Mammary epithelial cell (primary cell): ENCODE measurements at places on chromosomes 5 and 9.

GRCh38 chr9:121725008-121725775 is 73.8 kb downstream of the DAB2IP start:
- peak; percentile 79 for DNase-seq

DNA sequence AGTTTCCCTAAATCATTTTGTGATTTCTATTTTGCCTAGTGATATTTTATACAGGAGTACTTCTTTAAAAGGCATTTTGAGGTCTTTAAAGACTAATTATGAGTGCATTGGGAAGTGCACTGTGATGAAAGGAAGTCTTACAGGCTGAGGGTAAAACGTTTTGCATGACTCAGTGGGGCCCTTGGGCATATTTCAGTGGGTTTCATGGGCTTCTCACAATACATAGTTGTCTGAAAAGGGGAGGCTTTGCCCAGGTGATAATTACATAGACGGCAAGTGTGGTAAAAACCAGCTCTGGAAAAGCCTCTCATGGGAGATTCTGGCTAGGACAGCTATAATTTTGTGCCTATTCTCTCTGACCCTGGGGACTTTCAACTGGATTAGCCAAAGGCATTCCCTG is 387.2 kb downstream of the ARHGEF28 start:
- peak; percentile 77 for DNase-seq

GRCh38 chr5:153551537-153552079 is 61.1 kb downstream of the GRIA1 start:
- DNase-seq, result peak; percentile 91

DNA sequence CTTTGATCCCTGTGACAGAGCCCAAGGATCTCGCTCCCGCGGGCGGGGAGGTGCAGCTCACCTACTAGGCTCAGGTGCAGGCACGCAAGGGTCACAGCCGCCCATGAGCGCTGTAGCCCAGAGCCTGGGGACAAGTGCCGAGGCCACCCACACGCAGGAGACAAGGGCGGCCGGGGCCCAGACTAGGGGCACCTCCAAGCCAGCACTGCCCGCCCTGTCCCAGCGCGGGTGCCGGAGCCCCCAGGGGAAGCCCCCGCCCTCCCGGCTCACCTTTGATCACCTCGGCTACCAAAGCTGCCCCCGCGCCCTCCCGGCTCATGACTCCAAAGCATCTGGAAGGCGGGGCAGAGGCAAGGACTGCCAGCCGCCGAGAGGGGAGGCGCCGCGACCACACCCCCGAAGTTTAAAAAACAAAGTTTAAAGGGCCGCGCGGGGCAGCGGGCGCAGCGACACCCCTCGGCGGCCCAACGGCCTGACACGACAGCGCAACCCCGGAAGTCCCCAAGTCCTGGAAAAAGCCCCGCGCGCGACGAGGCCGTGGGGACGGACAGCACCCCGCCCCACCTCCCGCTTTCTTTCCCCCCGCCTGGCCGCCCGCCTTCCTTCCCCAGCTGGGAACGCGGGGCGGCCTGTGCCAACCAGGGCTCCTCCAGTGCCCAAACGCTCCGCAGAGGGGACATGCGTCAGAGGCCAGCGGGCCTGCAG is 53.0 kb downstream of the CDC14B start:
- DNase-seq, result peak; percentile 51

GRCh38 chr9:136229096-136230065 is 16.2 kb downstream of the QSOX2 start:
- DNase-seq, result no peak

- no peak for DNase-seq
These were observed 142.1 kb downstream of the HINT1 start for GRCh38 chr5:131022811-131023497.

- DNase-seq, result peak; percentile 32
These were observed 225.7 kb upstream of the KLF9 start for GRCh38 chr9:70639853-70640814.

- peak; percentile 37 for DNase-seq
These were observed 550.9 kb downstream of the RAB3C start for GRCh38 chr5:59133764-59134261.

DNA sequence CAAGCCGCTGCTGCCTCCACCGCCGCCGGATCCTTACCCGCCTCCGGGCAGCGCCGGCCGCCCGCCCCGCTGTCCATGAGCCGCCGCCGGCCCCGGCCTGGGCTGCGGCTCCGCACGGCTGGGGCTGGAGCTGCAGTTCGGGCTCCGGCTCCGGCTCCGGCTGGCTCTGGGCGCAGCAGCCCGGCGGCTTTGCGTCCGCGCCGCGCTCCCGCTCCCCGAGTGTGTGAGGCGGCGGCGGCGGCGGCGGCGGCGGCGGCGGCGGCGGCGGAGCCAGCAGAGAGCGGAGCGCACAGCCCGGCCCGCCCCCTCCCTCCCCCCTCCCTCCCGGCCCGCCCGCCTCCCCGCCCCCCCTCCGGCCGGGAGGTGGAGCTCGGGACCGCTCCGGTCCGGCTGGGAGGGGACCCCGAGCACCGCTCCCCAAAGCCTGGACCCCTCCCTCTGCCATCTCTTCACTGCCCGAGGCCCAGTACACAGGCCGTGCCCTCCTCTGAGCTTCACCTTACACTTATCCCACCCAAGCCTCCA is at the start of gene PCDH1:
Gene PCDH1 (minus strand): TSS at position 225 of the 525 bp plus-strand sequence. CDS start 148 bp downstream, at position 77.
- peak; percentile 50 for DNase-seq

- no peak for DNase-seq
These were observed 3.4 kb upstream of the CLINT1 start for GRCh38 chr5:157862183-157862851.

DNA sequence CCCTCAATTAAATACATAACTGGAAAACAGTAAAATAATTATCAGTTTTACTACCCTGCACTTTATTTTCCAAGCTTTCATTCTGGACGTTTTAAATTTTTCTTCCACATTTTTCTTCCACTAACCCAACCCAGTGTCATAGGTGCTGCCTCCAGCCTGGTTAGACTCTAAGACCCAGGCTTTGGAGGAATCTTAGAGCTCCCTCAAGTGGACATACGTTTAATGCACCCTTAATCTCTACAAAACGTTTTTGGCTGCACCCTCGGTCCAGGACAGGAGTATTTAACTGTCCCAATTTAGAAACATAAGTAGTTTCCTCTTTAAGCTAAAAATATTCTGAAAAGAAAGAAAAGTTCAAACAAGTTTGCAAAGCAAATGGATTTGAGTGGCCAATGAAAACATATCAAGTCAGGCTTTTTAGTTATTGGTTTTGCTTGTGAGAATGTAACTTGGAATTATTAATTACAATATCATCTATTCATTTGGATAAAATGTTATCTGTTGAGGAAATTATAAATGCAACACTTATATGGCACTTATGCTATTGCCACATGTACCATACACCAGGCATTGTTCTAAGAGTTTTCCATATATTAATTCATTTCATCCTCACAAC is 38.9 kb downstream of the CDH6 start:
- DNase-seq, result peak; percentile 24

DNA sequence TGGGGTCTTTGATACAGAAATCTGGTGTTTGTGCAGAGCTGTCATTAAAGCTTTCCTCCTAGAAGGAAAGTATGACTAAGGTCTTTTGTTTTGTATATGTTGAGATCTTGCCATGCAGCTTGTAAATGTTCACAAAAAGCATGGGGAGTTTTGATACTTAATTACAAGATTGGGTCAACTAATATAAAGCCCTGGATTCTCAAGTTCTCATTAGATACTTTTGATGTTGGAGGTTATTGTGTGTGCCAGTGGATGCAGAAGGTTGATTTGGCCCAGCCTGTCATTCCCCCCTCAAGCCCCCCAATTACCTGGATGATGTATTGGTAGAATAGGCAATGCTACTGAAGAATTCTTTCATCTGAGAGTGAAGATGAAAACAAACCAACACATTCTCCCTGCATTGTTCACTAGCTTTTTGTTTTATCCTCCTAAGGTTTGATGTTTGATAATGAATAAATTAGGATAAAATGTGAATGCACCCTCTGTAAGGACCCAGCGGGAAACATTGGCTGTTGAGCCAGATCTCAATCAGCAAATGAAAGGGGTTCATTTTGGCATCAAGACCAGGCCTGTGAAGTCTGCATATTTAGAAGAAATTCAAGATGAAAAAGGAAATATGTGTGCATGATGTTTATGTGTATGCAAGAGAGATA is 61.9 kb upstream of the ADAMTS19 start:
- no peak for DNase-seq

GRCh38 chr5:69202497-69202896 is 13.1 kb downstream of the CENPH start:
- no peak for DNase-seq

DNA sequence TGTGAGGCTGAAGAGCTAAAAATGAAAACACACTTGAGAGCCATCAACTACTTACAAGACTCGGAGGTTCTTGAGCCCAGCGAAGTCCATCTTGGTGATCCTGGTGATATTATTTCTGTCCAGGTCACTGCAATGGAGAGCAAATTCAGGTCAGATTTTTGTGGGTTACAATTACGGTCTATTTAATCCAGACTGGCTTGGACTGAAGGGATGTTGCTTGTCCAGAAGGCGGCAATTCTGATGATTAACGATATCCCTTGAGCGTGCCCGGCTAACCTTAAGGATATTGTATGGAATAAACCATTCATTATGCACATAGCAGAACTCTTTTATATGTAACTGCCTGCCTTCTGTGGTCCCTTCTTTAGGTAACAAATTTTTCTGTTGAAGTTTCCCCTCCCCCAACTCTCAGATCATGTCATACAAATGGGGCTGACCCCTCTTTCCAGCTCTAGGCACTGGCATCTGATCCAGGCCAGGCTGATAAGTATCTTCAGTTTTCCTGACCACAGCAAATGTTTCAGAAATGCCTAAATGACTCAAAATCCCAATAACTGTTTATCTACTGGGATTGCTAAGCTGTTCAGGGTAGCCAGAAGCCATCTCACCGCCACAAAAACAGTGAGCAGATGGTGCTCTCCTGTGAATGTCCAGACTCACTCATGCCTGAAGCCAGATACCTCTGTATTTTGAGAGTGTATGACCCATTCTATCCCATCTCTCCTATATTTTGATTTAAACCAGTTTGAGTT is 49.4 kb downstream of the SLIT3 start:
- DNase-seq, result no peak

DNA sequence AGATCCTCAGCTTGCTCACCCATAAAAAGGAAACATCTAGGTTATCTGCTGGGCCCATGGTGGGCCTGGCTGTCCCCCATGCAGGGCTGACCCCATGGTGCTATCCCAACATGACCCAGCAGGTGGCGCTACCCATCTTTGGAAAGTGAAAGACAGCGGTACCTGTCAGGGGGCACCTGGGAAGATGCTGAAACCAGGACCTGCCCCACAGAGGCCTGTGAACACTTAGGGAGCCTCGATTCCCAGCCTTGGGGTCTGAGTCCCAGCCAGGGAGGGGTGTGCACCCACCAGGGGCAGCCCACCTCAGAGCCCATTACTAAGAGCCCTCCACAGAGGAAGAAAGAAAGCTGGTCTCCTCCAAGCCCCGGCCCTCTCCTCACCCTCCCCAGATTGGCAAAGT is 46.6 kb upstream of the IPPK start:
- peak; percentile 46 for DNase-seq

DNA sequence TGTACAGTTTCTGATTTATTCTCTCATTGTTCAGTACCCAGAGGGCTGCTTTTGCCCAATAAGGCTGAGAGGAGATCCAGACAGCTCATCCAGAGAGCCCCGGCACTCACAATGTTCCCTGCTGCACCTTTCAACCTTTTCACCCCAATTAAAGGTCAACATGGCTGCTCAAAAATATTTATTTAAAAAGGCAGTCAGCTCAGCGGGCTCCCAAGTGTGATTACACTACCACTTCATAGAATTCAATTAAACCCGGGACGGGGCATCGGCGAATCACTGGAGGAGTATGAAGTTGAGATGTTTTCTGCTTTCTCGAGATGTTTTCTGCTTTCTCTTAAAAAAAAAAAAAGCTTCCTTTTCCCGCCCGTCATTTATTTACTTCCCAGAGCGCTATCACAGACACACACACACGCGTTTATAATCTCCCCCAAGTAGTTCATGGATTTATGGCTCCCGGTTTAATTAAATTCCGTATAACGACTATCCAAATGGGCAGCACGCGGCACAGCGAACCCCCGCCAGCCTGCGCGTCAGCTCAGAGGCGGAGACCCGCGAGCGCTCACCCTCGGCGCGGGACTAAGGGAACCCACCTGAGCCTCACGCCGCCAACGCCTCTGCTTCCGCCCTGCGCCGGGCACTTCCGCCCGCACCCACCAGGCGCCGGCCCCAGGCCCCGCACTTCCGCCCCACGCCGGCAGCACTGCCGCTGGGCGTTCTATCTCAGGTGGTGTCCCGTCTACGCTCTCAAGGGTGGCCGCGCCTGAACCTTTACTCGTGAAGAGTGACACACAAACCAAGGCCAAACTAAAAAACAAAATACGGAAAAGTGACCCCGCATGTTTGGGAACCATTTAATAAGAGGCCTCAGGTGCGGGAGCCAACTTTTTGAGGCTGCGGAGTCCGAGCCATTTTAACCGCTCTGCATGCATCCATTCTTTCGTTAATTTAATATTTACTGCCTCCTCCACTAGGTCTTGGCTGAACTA is at the start of gene C5orf63:
Gene C5orf63 (minus strand): TSS at position 642 of the 986 bp plus-strand sequence. CDS start 14,507 bp downstream, outside the sequence.
- DNase-seq, result peak; percentile 28

DNA sequence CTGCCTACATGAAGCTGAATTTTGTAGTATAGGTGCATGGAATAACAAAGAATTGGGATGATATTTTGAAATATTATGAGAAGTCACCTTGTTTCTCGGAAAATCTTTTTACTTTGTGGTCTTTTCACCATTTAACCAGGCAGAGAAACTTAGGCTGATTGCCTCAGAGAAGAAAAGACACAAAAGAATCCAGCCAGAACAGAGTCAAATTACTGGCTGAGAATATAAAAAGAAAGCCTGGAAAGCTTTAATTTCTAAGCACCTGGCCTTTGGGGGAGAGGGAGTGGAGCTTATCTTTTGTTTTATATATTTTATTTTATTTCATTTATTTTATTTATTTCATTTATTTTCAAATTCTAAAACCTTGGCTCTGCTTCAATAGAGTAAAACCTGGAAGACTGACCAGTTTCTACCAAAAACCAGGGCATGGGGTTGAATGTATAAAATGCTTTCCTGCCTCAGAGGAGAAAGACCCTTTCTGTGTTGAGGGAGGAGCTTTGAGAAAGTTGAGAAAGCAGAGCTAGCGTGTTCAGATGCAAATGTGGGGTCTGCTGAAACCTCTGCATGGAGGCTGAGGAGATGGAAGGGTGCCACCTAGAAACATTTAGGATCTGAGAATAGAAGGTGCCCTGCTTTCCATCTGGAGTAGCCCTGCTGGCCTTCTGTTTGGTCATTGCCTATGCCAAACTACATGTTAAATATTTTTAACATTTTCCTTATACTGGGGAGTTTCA is 81.6 kb downstream of the NREP start:
- no peak for DNase-seq

GRCh38 chr5:14594378-14595074 is 12.9 kb downstream of the OTULINL start:
- no peak for DNase-seq

DNA sequence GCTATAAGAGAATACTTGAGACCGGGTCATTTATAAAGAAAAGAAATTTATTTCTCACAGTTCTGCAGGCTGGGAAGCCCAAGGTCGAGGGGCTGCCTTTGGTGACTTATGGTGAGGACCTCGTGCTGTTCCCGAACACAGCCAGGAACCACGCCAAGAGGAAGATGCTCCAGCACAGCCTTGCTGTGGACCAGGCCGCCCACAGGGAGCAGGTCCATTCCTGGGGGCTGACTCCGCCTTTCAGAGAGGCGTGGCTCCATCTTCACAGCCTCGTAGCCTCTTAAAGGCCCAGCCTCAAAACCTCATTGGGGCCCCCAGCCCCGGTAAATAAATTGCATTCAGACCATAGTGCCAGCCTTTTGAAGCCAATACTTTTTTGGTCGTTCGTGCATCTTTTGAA is 93.5 kb upstream of the CACNA1B start:
- DNase-seq, result no peak

GRCh38 chr5:135085133-135085935 is 51.3 kb upstream of the PITX1 start:
- DNase-seq, result peak; percentile 32

GRCh38 chr5:119059740-119060255 is 11.1 kb upstream of the DMXL1 start:
- DNase-seq, result no peak
